ENCODE measurements at places on chromosomes 3 and 15.

GRCh38 chr15:48963524-48964113 lies at the start of gene SHC4:
SHC4 (minus strand) TSS chr15:48963919; CDS start chr15:48963015, 904 bp downstream.
- DNase-seq = no peak

DNA sequence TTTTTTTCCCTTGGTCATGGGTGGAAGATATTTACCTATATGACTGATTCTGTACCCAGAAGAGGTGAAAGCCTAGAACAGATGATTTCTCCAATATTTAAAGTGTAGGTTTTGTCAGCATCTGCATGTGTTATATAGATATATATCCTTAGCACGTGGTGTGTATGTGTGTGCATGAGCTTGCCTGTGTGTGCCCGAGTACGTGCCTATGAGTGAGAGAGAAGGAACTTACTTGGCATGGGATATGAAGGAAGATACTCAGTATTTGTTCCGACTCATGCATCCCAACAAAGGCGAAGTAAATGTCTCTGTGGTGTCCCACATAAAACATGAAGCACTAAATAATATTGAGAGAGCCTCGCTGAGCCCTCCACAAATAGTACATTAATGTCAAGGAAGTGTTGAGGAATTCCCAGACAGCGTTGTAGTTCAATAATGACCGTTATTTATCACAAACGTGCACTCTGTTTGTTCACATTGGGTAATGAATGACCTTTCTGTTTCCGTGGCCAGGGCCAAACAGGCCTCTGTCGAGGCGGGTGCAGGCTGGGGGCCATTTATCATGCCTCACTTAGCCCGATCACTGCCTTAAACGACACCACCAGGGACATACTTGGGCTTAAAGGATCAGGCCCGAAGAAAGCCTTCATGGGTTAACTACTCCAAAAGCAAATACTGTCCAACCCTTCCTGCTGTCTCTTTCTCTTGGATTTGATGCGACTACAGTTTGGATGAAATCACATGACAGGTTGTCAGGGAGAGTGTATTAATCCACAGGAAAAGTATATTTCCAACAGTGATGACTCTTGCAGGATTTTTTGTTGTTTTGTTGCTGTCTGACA lies 267.7 kb downstream of the PTPRG start:
- no peak for DNase-seq

DNA sequence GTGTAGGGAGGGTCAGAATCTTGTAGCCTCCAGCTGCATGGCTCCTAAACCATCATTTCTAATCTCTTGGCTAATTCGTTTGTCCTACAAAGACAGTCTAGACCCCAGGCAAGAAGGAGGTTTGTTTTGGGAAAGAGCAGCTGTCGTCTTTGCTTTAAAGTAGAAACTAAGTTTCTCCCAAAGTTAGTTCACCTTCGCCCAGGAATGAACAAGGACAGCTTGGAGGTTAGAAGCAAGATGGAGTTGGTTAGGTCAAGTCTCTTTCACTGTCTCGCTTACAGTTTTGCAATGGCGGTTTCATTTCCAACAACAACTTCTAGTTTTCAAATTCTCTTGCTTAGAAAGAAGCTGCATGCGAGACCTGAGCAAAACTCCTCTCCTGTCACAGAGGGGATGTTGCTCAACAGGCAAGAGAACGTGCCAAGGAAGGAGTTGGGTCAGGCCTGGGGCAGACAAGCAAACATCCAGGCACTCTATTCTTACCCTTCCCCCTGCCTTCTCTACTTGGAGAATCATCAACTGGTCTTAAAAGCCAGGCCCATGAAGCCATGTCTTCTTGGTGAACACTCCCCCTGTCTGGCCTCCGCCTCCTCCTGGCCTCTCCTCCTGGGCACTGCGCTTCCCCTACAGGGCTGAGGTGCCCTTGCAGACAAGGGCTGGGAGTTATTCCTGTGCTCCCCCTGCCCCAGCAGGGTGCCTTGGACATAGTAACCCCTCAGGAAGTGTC lies 57.6 kb downstream of the TMEM44 start:
- no peak for DNase-seq

DNA sequence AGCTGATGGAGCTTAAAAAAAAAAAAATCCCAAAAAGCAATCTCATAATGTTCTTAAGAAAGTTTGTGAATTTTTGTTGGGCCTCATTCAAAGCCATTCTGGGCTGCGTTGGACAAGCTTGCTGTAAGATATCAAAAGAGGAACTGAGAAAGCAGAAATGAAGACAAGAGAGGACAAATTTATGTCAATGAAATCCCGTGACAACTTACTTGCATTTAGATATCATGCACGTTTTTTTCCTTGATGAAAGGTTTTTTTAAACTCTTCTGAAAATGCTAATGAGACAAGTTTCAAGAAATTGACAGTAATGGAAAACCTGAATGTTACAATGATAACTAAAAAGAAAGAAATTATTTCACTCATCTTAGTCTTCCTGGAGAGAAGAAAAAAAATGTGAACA lies 662.9 kb downstream of the SQOR start:
- DNase-seq = no peak

GRCh38 chr15:77867266-77868047 lies 210.1 kb downstream of the TBC1D2B start:
- no peak for DNase-seq

GRCh38 chr3:39573392-39573791 lies 105.9 kb downstream of the MOBP start:
- DNase-seq = no peak

- no peak for DNase-seq
Observed at GRCh38 chr15:92277776-92278175, 115.9 kb upstream of the ST8SIA2 start.

- DNase-seq = no peak
Observed at GRCh38 chr3:8990266-8991215, 27.3 kb upstream of the RAD18 start.

DNA sequence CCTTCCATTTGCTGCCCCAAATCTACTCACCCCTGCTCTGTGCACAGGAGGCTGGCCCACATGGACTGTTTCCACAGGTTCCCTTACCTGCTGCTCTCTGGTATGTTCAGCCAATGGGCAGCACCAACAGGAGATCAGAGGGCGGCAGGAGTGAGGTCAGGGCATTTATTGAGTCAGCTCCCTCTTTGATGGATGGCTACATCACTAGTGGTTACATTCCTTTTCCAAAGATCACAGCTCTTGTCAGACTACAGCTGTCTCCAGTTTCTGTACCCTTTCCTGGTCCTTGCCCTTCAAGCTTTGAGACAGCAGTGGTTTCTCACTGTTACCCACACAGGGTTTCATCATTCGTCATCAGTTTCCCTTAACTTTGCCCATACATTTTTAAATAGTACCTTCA lies 325.1 kb downstream of the SUCLG2 start:
- peak; percentile 32 for DNase-seq

GRCh38 chr3:29335438-29335837 lies 54.6 kb downstream of the RBMS3 start:
- no peak for DNase-seq

DNA sequence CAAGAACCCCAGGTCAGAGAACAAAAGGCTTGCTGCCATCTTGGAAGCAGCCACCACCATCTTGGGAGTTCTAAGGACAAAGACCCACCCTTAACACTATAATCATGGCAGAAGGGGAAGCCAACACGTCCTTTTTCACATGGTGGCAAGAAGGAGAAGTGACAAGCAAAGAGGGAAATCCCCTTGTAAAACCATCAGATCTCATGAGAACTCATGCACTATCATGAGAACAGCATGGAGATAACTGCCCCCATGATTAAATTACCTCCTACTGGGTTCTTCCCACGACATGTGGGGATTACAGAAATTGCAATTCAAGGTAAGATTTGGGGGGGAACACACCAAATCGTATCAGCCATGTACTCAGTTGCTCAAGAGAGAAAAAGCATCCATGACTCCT lies 21.1 kb upstream of the GBE1 start:
- no peak for DNase-seq

GRCh38 chr3:138797508-138798038 lies 37.2 kb downstream of the PIK3CB start:
- DNase-seq = peak; percentile 68

GRCh38 chr3:157175691-157176507 lies 16.0 kb upstream of the CCNL1 start:
- DNase-seq = peak; percentile 21

DNA sequence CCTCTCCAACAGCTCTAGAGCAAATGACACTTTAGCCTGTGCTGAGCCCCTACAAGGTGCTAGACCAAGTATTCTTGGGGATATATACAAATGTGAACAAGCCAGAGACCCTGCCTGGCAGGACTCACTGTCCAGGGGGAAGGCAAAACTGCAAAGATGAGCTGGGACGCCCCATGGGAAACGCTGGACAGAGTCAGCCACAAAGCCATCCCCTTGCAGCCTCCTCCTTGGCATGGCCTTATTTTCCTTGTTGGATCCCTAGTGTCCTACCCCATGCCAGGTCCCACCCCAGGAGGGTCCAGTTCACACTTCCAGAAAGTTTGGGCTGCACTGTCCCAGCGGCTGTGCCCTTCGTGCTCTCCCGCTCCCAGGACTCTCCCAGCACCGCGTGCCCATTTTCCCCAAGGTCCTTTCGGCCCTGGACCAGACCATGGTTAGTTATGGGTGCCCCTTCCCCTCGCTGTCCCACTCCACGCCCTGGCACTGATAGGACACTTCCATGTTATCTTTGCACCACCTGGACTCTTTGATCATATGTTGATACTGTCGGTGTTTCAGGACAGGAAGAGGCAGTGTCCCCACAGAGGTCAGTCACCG lies 5.8 kb upstream of the NRROS start:
- DNase-seq = no peak

DNA sequence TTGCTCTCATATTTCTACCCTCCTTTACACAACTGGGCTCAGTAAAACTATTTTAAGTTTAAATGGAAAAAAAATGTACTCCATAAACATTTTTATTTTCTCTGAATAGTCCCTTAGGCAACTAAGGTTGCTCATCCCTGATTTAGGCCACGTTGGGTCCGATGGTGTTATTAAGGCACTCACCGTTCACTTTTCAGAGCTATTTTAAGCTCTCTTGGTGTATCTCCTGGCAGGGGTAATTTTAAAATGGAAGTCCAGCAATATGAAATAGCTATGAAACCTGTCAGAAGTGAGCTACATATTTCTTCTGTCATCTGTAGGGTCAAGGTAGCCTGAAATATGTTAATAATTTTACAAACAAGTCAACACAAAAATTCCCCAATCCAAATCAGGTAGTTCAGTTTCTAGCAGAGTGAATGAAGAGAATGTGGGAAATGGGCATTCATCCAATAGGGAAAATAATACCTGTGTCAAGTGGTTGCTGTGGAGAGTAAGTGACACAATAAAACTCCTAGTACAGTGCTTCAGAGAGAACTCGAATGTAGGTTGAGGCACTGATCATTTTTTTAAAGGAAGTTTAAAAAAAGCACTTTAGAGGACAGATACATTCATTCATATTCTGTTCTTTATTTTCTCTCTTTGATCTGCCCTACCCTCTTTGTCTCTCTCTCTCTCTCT lies 209.3 kb upstream of the FEZF2 start:
- DNase-seq = no peak

DNA sequence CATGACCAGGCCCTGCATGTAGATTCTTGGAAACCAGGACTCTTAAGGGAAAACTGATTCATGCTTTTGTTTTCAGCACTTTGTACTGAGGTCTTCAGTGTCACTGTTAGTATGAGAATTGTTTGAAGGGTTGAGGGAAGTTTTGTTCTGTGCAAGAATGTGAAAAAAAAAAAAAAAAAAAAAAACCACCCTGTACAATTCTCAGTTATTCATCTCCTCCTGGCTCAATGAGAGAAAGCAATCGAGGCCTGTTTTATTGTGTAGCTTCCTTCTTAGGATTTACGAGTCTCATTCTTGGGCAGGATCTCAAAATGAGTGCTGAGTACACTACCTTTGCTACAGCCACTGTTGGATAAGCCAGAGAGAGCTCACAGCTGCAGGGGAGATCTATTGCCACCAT lies 469.5 kb downstream of the CNTN4 start:
- DNase-seq = no peak

GRCh38 chr3:32778389-32778788 lies 39.4 kb upstream of the TRIM71 start:
- DNase-seq = no peak

DNA sequence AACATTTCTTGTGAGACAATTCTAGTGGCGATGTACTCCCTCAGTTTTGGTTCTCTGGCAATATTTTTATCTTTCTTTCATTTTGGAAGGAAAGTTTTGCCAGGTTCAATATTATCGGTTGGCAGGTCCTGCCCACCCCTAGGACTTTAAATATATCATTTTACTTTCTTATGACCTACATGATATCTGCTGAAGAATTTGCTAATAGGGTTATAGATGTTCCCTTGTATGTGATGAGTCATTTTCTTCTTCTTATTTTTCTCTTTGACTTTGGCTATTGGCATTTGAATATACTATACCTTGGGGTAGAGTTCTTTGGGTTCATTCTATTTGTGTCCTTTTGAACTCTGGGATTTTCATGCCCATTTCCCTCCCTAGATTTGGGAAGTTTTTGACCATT lies 89.7 kb downstream of the GMNC start:
- no peak for DNase-seq

DNA sequence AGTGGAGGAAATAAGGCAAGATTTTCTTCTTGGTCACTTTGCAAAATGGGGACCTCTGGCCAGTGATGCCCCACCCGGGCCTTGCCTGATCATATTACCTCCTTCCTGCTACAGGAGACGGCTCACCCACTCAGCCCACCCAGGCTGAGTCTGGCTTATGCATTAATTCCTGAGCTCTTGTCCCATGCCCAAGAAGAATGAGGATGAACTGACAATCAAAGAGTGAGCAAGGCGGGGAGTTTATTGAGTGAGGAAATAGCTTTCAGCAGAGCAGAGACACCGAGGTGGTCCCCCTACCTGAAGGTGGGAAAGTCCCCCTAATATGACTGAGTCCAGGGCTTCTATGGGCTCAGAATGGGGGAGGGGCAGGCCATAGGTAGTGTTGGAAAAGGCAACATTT lies 107.5 kb downstream of the EOMES start:
- no peak for DNase-seq

GRCh38 chr3:57919987-57920386 lies 88.2 kb upstream of the FLNB start:
- no peak for DNase-seq

GRCh38 chr15:47728426-47728825 lies 11.1 kb downstream of the SEMA6D start:
- no peak for DNase-seq

DNA sequence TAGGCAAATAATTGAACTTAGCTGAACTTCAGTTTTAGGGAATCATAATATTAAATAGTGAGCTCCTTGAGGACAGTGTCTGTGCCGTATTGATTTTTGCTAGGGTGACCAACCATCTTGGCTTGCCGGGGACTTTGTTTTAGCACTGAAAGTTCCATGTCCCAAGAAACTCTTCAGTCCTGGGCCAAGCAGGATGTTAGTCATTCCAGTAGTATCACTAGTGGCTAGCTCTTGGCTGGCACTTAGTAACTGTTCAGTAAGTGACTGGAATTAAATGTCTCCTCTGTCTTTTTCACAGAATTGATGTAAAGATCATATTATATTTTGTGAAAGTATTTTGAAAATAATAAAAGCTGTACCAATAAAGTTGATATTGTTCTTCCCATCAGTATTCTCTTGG lies 42.3 kb downstream of the RSRC1 start:
- DNase-seq = no peak

GRCh38 chr3:17466028-17466427 lies 276.4 kb downstream of the TBC1D5 start:
- no peak for DNase-seq

- no peak for DNase-seq
Observed at GRCh38 chr3:190494907-190495306, 19.0 kb upstream of the IL1RAP start.

Measured in T-helper 2 cell (primary cell).